NT2/D1 (cell line): ENCODE measurements at places on chromosomes 7 and 10.

- DNase-seq = no peak
These were observed 254.0 kb upstream of the PPP2R2D start for GRCh38 chr10:131646551-131647525.

DNA sequence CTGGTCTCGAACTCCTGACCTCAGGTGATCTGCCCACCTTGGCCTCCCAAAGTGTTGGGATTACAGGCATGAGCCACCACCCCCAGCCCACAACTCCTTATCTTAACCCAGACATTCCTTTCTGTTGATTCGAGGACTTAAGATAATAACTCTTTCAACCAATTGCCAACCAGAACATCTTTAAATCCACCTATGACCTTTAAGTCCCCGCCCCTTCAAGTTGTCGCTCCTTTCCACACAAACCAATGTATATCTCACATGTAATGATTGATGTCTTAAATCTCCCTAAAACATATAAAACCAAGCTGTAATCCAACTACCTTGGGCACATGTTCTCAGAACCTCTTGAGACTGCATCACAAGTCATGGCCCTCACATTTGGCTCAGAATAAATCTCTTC is 7.8 kb upstream of the ANKRD2 start:
- DNase-seq = no peak

GRCh38 chr7:141094336-141095070 is 20.6 kb downstream of the TMEM178B start:
- DNase-seq = no peak

GRCh38 chr10:123294109-123294508 is 139.9 kb downstream of the BUB3 start:
- DNase-seq = no peak

DNA sequence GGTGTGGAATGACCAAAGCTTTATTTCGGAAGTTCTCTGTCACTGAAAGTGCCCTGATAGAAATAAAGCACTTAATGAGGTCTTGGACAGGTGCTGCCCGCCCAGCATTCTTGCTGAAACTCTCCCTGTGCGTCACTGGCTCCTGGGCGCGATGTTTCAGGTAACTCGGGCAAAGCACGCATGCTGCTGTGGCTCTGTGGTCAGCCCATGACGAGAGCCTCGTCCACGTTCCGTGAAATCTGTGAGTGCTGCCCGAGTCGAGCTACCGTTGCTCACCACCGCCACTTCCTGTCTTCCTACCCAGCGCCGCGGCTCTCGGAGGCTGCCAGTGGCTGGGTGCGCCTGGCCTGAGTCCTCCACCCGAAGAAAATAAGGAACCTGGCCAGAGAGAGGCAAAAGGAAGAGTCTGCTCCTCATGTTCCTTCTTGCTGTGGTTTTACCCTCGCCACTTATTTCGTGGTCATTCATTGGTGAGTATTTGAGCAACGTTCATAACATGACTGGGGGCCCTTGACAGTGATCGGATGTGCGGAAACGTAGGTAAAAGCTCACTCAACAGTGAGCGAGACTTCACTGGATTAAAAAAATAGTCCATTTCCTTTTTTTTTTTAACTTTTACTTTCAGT is 95.5 kb downstream of the MAP3K8 start:
- DNase-seq = no peak

- no peak for DNase-seq
These were observed 5.8 kb upstream of the CYP3A7 start for GRCh38 chr7:99740573-99741440.

DNA sequence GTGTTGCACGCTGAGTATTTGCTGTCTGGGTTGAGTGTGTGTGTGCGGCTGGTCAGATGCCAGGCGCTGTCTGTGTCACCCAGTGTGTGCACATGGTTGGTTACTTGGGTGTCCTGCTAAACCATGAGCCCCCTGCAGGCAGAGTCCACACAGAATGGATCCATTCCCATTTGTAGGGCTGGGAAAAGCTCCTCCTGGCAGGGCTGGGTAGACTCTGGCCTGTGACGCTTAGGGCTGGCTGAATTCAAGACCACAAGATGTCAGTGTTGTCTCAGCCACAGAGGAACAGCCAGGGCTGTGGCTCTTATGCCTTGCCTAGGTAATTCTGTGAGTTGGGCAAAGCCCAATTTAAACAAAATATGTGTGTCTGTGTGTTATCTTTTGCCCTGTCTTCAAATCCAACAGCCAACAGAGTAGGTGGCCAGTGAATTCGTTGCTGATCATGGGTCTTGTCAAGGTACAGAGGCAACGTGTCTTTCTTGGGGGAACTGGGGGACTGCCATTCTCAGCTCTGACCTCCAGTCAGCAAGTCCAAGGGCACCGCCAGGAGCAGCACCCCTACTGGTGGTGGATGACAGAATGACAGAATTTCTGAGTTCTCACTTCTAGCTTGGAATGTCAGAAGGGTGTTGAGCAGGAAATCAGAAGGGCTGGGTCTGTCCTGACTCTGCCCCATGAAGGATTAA is 285.1 kb downstream of the CCSER2 start:
- DNase-seq = peak; percentile 56
